HepG2 (cell line): ENCODE measurements at places on chromosomes 2 and 18.

- no peak for DNase-seq
These were observed 42.1 kb downstream of the MYCN start for GRCh38 chr2:15982285-15983044.

DNA sequence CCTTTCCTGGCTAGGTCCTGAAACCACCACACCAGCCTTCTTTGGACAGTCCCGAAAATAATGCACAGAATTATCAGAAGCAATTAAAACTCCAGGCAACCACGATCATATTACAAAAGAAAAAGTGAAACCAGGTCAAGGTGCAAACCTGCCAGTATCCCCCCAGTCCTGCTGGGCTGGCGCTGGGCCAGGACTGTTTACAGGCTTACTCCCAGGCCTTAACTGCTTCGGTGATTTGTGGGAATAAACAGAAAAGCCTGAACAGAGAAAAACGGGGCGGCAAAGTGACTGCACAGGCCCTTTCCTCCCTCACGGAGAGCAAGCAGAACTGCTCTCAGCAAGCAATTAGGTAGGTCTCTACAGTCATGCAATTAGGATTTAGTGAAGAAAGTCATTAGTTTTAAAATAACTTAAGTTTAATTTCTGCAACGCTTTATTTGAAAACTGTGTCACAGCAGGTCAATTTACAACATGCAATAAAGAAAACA lies 1.3 kb downstream of the HDAC4 start:
- peak; percentile 75 for DNase-seq

- peak; percentile 64 for DNase-seq
These were observed 109.8 kb downstream of the AP1S3 start for GRCh38 chr2:223727562-223727961.

GRCh38 chr2:85713836-85714235 lies 19.7 kb downstream of the GNLY start:
- no peak for DNase-seq

DNA sequence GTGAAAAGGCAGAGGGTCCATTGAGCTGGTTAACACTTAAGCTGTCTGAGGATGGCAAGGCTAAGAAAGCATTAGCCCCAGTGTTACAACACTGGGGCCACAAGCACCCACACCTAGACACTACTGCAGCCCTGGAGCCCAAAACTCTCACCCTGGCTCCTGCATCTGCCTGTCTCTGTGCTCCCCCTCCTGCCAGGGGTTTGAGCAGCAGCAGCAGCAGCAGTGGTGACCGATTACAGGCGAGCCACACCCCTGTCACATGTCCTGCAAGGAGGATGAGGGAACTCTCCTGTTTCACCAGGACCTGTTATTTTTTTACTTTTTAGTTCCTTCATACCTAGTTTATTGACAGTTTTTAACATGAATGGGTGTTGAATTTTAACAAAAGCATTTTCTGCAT lies 326.7 kb upstream of the MAP2 start:
- DNase-seq = no peak

- DNase-seq = no peak
These were observed 128.6 kb upstream of the RASGRP3 start for GRCh38 chr2:33347856-33348255.

DNA sequence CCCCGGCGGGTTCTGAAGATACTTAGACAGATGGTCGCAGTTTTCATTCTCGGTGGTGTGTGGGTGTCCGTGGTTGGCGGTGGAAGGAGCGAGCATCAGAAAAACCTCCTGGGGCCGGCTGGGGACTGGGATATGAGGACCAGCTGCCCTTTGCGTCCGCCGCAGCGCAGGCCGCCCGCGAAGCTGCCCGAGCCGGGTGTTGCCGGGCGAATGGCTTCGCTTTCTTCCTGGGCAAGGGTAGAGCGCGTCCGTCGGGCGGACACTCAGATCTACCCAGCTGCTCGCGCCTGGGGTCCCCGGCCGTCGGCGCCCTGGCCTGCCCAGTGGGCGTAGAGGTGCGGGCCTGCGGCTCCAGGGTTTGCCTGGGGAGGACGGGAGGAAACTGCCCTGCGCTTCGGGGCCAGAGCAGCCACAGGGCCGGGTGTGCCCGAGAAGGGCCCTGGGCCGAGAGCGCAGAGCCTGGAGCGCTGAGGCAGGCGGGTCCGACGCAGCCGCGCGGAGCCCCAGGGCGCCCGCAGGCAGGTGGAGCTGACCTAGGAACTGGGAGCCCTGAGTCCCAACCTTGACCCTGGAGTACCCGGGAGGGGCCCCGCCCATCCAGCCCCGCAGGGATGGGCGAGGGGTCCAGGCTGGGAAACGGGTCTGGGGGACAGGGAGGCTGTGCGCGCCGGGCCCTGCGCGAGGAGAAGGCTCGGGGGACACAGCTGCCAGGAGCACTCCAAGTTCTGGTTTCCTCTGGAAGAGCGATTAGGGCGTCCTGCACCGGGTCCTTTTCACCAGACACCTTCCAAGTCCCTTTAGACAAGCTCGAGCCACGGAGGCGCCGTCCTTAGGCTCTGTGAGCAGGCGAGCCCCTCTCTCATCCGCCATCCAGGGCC lies 1.3 kb downstream of the TWIST2 start:
- DNase-seq = no peak

GRCh38 chr2:142786918-142787702 lies 90.4 kb upstream of the KYNU start:
- DNase-seq = no peak

DNA sequence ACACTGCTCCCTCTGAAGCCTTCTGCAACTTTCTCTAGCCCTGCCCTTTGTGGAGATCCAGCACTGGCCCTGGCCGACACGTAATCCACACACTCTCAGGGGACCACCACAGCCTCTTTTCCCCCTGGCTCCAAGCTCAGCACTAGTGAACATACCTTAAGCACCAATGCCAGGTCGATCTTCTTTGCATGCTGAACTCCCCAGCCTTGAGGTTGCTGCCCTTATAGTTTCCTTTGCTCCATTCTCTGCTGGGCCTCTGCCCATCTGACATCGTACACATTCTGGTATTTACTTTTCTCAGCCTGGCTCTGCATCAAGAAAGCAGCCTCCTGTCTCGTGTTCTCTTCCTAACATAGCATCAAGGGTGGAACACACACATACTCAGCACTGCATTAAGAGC lies 361.5 kb downstream of the LPIN1 start:
- no peak for DNase-seq

- DNase-seq = no peak
These were observed 75.9 kb downstream of the TTN start for GRCh38 chr2:178731300-178731699.

DNA sequence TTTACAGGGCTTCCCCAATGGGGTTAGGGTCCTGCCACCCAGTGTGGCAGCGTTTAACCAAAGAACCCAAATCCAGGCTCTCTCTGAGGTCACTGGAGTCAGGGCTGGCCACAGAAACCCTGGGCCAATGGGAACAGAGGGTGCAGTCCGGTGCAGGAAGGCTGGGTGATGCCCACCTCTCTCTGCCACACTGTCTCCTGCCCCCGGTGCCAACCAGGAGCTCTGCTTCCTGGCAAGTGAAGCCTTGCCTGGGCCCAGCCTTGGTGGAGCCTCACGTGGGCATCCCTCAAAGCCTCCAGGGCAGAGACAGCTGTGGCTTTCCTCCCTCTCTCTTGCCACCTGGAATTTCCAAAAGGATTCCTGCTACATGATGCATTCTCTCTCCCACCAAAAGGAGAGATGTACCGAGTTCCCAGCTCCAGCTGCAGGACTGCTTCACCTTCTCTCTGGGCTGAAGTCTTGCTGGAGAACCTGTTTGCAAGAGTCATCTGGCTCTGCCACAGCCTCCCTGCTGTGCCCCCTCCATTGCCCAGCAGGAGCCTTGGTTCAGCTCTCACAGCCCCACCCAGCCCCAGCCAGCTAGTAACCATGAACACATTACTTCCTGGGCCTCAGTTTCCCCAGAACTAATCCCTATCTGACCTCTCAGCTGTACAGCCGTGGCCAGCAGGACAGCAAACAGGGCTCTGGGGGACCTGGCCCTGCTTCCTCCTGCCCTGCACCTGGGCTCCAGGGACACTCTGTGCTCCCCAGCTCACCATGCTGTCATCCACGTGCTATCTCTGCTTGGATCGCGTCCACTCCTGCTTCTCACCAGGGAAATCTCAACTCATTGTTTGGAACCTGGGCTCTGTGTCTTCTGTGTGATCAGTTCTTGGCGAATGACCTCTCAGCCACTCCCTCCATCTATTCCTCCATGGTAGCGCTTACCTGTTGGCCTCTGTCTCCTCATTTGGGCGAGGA lies 43.4 kb downstream of the KCNF1 start:
- no peak for DNase-seq

- no peak for DNase-seq
These were observed 118.8 kb upstream of the CYP1B1 start for GRCh38 chr2:38194751-38195150.
